ENCODE measurements at places on chromosomes 6 and 20.

DNA sequence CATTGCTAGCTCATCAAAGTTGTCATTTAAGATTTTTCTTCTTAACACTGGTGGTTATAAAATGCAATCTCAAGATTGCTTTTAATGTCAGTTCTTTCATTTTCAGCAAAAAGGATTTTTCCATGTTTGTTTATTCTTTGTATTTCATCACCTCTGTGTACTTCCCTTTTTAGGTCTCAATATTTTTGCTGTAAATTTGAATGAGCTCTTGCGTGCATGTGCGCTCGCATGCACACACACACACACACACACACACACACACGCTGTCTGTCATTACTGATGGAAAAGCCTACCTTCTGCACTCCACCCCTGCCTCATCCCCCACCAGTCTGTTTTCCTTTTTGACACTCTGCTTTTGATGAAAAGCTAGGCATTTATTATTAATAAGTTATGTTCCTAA lies 85.3 kb upstream of the FYN start:
- DNase-seq, result no peak

GRCh38 chr6:19325335-19325789 lies 511.8 kb upstream of the ID4 start:
- no peak for DNase-seq

GRCh38 chr20:55540486-55540885 lies 464.8 kb downstream of the CBLN4 start:
- DNase-seq, result no peak

- DNase-seq, result no peak
Observed at GRCh38 chr6:45447716-45448115, 70.0 kb upstream of the SUPT3H start.

- peak; percentile 16 for DNase-seq
Observed at GRCh38 chr6:35027807-35028206, 113.3 kb downstream of the TCP11 start.

- no peak for DNase-seq
Observed at GRCh38 chr20:47661714-47662113, 123.6 kb downstream of the SULF2 start.

DNA sequence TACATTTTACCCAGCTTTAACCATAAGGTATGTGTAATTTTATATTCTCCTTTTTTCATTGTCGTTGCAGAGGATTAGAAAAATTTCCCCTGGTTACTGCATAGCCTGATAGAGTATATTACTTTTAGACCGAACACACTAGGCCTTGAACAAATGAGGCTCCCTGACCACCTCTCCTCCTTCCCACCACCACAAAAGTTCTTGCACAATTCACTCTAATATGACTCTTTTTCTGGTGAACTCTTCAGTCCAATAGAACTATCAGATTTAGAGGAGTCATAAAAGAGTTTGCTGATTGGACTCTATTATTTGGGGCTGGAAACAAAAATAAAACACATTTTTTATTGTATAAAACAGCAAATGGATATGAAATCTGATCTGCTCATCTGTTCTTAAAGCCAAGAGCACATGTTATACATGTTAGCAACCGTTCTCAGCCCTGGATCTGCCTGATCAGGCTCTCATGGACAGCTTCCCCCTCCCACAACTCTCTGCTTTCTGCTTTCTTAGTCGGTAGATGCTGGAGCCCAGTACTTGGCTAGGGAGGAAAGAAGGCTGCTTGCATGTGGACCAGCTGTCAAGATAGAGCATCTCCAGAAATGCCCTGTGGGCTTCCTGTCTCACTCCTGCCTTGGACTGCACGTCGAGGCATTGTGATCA lies 83.5 kb downstream of the CD164 start:
- DNase-seq, result peak; percentile 76

DNA sequence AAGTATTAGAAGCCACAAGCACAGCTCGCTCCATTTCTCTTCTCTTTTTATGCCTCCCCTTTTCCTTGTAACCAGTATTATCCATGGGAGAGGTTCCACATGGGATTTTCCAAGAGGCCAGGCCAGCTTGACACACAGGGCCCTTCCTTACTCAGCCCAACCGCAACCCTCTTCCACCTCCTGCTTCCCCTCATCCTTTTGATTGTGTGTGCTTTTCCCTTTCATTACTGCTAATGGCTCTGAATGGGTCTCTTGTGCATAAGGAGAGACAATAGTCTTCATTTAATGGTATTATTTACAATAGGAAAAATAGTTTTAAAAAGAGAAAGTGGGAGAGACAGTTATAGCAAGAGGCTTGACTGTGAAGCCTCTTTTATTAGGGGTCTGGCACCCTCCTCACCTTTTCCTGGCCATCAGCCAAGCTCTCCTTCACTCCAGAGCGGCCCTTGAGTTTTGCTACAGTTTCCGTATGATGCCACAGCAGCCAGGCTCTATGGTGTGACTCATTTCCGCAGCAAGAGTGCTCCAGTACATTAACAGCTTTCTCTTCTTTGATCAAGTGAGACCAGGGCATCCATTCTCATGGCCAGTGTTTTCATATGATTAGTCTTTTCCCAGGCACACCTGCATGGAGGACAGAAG lies 579.5 kb downstream of the TFAP2B start:
- peak; percentile 58 for DNase-seq
